Mesenteric fat pad (tissue), 1 donor: ENCODE measurements at places on chromosomes 6 and 20.
A peak's percentile ranks its signal among the peaks of the same experiment; 100 is the strongest.

GRCh38 chr20:1463971-1464570 is 2.6 kb downstream of the NSFL1C start:
- no peak for DNase-seq

- no peak for DNase-seq
These were observed 15.7 kb upstream of the POU5F1 start for GRCh38 chr6:31186052-31186734.

DNA sequence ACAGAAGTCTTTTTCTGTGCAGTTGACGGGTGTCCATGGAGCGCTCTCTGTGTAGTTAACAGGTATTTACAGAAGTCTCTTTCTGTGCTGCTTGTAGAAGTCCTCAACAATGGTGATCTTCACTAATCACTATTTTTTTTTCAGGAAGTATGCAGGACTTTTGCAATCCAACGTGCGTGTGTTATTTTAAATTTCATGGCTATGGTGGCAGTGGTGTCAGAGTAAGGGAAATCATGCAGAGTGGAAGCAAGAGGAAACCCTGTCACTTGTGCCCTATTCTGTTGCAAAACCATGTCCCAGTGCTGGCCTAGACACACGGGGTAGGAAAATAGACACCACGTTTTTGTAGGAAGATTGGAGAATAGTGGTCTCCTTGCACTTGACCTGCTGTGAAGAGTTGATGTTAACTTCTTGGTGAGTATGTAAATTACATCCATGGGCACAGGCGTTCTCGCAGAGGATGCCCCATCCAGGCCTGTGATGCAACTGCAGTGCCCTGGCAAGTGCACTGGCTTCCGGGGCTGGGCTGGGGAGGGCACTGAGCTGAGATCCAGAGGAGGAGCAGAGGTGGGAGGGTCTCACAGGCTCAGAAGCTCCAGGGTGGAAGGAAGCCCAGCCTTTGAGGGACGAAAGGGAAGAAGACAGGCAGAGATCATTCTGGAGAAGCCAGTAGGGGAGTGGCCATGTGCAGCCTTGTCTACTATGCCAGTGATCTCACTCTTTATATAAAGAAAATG is 146.5 kb downstream of the SYCP2 start:
- peak; percentile 68 for DNase-seq

- DNase-seq = no peak
These were observed 249.2 kb upstream of the PMEPA1 start for GRCh38 chr20:57959018-57959417.

- peak; percentile 71 for DNase-seq
These were observed 90.9 kb downstream of the PRND start for GRCh38 chr20:4812641-4813075.

GRCh38 chr6:4987432-4987831 is 16.4 kb downstream of the RPP40 start:
- DNase-seq = no peak

DNA sequence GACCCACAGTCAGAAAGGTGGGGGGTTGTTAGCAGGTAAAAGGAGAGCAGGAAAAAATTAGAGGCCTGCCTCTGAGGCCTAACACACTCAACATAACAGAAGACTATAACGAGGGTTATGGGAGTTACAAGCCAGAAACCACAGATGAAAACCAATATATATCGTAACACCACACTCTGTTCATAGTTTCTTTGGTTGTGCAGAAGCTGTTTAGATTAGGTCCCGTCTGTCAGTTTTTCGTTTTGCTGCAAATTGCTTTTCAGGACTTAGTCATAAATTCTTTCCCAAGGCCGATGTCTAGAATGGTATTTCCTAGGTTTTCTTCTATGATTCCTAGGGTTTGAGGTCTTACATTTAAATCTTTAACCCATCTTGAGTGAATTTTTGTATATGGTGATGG is 3.7 kb upstream of the MAP3K5 start:
- DNase-seq = no peak

DNA sequence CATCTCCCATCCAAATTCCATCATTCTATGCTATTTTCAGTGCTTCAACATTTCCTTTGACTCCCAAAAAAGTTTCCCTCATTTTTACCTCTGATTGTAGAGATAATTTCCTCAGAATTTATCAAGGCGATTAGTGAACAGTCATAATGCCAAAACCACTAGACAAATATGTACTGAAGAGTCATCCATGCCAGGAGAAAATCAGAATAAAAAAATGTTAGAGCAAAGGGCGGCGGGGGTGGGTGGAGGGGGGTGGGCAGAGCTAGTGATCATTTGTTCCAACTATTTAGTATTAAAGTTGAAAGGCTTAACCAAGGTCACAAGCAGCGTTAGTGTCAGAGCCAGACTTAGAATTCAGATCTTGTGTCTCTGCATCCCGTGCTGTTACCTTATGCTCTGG is 5.3 kb upstream of the ADGRF5 start:
- no peak for DNase-seq

DNA sequence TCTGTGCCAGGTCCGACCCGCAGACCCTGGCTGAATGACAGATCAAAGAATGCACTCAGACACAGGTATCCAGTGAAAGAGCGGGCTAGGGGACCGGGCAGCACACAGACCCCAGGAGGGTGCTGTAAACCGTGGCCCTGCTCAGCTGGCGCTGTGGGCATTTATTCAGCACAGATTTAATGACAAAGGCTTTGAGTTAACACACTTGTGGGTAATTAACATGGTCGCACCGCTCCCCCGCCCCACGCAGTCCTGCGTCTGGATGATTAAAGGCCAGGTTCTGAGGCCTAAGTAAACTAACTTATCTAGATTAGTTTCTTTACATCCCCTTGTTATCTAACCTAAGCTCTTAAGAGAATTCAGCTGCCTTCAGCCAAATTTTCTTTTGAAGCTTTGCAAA is 3.5 kb downstream of the MAK start:
- no peak for DNase-seq

DNA sequence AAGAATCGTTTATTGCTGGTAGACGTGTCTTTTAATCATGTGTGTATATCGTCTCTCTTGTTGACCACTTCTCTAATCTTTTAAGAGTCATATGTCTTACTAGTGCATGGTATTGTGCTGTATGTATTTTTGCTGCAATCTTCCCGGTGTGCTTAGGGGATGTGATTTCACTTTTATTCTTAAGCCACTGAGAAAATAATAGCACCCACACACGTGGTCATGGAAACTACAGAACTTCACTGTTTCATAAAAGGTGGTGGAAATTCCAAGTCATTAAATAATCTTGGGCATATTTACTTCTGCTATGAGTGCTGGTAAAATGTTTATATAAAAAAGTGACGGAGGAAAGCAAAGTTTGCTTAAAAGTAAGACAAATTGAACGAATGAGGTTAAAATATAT is 3.0 kb upstream of the CDYL start:
- no peak for DNase-seq

- no peak for DNase-seq
These were observed 74.6 kb upstream of the BHLHE23 start for GRCh38 chr20:63081351-63081750.

DNA sequence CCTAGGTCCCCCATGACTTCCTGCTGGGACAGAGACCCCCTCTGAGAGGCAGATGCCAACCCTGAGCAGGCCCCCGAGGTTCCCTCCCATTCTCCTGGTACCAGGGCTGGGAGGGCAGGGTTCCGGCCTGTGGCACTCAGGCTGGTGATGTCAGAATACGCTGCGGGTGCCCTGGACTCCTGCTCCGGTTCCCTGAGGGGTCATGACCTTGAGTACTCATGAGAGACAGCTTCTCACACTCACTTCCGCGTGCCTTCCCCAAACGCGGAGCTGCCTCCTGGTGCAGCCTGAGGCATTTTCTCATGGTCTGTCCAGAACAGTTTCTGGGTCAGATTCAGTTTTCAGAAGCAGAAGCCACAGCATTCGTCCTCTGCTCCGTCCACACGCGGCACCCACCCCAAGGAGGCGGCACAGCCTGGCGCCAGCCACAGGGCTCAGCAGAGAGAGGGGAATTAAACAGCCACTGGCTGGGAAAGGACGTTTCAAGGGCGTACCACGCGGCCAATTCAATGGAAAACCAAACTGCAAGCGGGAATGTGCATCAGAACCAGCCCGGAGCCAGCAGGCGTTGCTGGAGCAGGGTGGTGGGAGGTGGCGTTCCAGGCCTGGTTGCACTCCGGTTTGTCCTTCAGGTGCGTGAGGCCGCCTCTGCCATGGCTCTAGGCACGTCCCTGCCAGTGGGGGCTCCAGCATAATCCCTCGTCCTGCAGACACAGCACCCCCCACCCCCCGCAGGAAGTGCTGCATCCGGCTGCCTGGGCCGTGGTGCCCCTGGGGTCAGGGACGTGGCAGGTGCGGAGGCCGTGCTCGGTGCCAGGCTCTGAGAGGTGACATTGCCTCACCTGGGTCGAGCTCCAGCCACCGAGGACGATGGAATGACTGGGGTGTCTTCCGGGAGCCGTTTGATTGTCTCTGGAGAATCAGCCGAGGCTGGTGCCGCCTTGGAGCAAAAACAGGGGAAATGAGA is 58.3 kb upstream of the BHLHE23 start:
- DNase-seq = peak; percentile 88

DNA sequence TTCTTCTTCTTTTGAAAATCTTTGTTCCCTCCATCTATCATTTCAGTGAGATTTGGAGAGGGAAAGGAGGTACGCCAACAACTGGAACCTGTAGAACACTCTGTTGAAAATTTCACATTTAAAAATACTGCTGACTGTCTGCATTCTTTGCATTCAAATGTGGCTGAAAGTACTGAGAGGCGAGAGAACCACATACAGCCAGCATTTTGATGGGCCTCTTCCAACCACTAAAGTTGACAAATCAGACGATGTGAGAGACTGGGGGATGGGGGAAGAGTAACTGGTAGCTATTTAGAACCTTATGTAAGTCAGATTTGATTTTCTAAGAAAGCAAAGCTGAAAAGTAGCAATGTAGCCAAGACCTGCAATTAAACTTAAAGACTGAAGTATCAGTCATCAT is 77.5 kb downstream of the FKBP5 start:
- no peak for DNase-seq

- no peak for DNase-seq
These were observed 71.2 kb upstream of the PLCB4 start for GRCh38 chr20:8997701-8998117.

- no peak for DNase-seq
These were observed 190.8 kb upstream of the NOX3 start for GRCh38 chr6:155646443-155646842.
